ENCODE measurements at places on chromosomes 3 and 15.

DNA sequence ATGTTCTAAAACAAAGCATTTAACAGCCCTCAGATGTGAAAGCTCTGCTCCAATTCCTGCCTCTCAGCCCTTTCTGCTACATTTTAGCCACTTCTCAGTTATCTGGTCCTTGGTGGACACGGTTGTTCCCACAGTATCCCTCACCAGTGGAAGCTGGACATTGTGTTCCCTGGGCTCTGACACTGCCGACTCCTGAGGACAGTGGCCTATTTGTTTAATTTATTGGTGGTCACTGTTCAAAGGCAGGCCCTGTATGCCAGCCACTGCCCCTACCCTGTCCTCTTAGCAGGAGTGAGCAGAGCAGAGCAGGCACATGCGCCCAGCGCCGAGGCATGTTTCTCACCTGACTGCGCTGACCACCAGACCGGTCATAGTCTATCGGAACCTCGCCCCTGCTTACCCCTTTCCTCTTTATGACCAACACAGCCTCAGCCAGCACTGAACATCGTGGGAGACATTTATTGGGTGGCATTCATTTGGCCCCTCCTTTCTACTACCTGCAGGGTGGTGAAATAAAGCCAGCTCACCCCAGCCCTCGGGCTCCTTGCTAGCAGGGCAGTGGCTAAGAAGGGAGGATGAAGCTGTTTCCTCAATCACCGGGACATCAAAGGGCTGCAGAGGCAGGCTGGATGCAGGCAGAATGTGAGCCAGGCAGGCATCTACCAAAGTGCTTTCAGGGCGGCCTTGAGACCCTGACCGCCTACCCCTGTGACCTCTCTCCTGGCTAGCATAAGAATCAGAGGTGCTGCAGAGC is 54.3 kb upstream of the HACD2 start:
- DNase-seq = no peak

GRCh38 chr15:39704689-39705088 is 78.0 kb downstream of the FSIP1 start:
- DNase-seq = no peak

- no peak for DNase-seq
These were observed 199.6 kb upstream of the LYSMD4 start for GRCh38 chr15:99932676-99933402.

GRCh38 chr15:67201136-67201535 is 53.3 kb downstream of the AAGAB start:
- no peak for DNase-seq

DNA sequence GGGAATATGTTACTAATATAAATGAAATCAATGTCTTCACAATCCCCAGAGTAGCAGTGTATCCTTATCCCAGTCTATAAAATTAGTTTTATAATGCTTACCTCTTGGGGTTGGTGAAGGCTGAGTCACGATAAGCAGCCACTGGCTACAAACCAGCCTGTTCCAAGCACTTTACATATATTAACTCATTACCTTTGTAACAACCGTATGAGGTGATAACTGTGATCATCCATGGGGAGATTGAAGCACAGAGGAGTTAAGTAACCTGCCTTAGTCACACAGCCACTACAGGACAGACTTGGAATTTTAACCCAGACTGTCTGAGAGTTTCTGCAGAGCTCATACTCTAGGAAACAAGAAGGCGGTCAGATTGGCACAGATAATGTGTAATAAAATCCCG is 43.3 kb upstream of the MITF start:
- DNase-seq = no peak

Measured in endothelial cell of umbilical vein (primary cell).